ENCODE measurements at places on chromosomes 6 and 20.

DNA sequence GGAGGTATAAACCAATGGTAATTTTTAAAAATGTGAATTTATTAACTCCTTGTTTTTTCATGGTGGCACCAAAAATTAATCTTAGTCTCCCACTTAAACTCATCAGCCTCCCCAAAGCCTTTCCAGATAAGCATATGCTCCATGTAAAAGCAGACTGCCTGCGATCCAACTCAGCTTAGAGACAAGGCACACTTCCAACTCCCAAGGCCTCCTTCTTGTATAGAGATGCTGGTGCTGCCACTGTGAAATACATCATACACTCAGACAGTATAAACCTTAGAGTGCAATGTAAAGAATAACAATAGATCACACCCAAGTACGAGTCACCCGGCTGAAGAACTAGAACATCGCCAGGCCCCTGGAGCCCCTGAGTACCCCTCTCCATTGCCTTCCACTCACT is 2.0 kb downstream of the ANKRD6 start:
- no peak for DNase-seq

GRCh38 chr6:108851756-108852155 is 3.5 kb downstream of the ARMC2 start:
- no peak for DNase-seq

DNA sequence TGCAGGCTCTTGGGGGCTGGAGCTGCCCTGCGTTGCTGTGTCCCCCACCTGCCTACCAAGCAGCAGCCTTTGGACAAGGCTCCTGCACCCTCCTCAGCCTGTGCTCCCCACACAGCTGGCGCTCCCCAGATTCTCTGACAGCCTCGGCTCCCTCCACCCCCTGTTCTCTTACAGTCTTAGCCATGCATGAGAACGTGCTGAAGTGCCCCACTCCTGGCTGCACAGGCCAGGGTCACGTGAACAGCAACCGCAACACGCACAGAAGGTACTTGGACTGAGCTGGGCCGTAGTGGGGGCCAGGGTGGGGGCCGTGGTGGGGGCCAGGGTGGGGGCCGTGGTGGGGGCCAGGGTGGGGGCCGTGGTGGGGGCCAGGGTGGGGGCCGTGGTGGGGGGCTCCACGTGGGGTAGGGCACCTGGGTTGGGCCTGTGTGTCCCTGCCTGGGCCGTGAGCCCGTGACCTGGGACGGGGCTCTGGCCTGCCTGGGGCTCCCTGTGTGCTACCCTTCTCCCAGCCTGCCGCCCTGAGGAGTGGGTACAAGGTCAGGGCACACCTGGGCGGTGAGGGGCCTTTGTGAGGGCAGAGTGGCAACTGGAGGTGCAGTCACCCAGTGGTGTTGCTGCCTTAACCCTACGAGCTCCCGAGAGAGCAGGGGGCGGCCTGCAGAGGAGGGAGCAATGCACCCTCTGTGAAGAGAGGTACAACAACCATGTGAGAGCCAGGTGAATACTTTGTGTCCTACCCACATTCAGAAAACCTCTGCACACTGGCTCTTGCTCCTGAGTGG is 43.5 kb upstream of the PCMTD2 start:
- DNase-seq, result no peak

- no peak for DNase-seq
Observed at GRCh38 chr6:91483415-91484105, 896.7 kb upstream of the MAP3K7 start.

DNA sequence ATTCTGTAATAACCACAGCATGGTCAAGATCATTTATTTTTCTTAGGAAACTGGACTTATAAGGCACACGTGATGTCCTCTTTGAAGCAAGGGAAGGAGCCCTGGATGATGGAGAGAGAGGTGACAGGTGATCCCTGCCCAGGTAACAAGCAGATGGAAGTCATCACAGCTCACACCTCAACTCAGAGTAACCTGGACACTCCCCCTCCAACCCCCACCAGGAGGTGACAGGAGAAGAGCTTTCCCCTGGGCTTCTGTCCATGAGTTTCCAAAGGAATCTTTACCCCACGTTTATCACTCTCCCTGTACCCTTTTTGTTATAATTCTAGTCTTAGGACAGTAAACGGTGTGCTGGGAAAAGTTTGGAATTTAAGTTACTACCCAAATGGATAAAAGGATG is 28.4 kb downstream of the ZNF334 start:
- DNase-seq, result no peak

DNA sequence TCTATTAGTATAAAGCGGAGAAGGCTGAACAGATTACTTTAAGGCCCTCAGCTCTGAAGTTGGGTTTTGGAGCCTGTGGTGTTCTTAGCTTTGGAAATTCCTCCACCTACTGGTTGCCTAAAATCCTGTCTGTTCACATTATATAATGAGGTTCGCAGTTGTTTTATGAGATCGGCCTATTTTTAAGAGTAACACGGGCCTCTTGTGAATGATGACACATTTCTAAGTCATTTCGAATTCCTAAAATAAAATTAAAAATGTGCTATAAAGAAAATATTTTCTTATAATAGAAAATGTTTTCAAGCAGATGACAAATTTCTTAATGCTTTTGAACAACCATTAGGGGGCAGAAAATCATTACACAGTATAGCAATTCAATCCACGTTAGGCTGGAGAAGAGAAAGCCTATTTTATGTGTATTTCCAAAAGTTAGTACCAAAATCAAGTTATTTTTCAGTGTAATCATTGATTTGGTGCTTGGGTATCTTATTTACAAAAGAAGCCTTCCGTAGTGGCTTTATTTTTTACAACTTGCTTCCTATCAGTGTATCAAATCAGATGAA is 15.8 kb upstream of the FAM8A1 start:
- peak; percentile 77 for DNase-seq

DNA sequence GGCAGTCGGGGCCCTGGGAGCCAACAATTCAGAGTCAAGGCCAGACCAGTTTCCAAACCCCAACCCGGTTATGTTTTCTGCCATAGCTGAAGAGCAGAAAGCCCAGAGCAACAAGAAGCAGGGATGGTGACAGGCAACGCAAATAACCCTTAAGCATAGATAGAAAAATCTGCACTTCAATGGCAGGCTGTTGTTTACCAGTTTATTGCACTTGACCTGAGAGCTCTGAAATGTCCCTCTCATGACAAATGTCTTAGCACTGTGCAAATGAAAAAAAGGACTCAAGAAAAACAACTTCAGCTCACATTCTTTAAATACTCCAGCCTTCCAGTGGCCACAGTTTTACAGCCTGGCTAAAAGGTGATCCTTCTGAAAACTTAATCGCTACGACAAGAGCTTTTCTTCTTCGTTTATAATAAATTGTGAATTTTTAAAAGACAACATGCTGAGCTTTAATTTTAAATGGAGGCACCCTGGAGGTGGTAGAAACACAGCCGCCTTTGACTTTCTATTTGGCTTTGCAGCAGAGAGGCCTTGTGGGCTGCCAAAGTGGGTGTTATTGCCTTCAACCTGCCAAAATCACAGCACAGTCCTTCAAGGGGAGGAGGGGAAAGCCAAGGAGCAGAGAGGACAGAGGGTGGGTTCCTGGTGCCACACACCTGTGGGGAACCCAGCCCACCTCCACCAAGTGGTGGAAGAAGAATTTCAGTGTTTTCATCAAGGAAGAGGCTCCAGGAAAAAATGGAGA is 289.5 kb upstream of the CDYL start:
- peak; percentile 13 for DNase-seq

GRCh38 chr6:13412639-13413465 is 74.5 kb downstream of the GFOD1 start:
- DNase-seq, result no peak

- DNase-seq, result no peak
Observed at GRCh38 chr6:158638324-158638854, 6.2 kb downstream of the DYNLT1 start.

GRCh38 chr20:54321352-54322087 is 113.6 kb downstream of the PFDN4 start:
- DNase-seq, result no peak

DNA sequence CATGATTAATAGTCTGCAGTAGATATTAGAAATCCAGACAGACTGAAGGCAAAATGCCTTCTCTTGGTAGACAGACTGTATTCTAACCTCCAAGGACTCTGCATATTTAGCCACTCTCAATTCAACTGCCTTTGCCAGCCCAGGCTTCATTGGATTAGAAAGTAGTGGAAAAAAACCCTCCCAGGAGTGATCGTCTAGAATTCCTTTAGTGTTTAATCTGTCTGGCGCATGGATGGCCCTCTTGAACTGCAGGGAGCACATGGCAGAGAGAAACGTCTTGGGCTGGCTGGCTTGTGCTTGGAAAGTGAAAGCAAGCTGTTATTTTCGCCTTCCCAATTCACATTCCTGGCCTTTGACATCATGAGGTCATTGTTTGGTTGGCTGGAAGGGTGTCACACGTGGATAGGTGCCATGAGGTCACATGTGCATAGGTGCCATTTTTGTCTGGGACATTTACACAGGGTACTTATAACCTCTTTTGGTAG is 30.9 kb upstream of the NEDD9 start:
- peak; percentile 54 for DNase-seq

DNA sequence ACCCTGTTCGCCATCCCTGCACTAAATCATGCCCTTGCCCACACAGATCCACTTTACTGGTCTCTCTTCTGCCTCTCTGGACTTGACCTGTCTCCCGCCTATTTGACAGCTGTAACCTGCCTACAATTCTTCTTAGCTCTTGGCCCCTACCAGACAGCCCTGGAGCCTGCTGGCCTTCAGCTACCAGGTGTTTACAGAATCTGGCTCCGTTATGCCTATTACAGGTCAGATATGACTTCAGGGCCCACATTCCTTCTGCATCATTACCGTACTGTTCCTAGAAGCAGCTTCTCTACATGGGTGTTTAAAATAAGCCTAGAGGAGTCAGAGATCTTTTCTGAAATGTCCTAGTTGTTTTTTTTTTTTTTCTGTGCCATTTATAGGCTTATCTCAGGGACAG is 45.4 kb upstream of the CCN6 start:
- no peak for DNase-seq

GRCh38 chr6:156242206-156242605 is 535.0 kb upstream of the ARID1B start:
- no peak for DNase-seq

- no peak for DNase-seq
Observed at GRCh38 chr6:38738261-38738660, 23.1 kb downstream of the DNAH8 start.

DNA sequence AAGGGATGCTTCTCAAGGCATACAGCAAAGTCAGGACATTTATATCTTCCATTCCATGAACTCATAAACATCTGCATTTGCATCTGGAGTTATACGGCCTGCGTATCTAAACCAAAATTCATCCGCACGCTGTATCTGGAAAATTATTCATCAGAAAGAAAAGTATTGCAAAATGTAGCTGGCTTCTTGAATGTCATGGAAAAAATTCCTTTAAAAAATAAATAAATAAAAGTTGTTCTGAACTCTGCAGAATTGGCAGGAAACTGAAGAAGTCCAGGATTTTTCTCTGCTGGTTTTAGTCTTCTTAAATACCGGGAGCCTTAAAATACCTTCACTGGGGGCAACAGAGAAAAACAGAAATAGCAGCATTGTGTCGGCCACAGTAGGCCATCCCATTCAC is 23.7 kb upstream of the FOXF2 start:
- DNase-seq, result no peak

GRCh38 chr6:38346291-38347079 is 293.2 kb downstream of the BTBD9 start:
- peak; percentile 18 for DNase-seq

- DNase-seq, result no peak
Observed at GRCh38 chr6:72810571-72811280, 188.9 kb downstream of the KCNQ5 start.

- DNase-seq, result no peak
Observed at GRCh38 chr20:21622097-21622857, 83.2 kb upstream of the PAX1 start.

GRCh38 chr6:116439522-116440051 is 21.6 kb upstream of the CALHM6 start:
- DNase-seq, result no peak

- no peak for DNase-seq
Observed at GRCh38 chr20:25389401-25389857, 1.2 kb downstream of the ABHD12 start.

All from HTR-8/SVneo (cell line).